ENCODE measurements at places on chromosomes 1 and 21.

DNA sequence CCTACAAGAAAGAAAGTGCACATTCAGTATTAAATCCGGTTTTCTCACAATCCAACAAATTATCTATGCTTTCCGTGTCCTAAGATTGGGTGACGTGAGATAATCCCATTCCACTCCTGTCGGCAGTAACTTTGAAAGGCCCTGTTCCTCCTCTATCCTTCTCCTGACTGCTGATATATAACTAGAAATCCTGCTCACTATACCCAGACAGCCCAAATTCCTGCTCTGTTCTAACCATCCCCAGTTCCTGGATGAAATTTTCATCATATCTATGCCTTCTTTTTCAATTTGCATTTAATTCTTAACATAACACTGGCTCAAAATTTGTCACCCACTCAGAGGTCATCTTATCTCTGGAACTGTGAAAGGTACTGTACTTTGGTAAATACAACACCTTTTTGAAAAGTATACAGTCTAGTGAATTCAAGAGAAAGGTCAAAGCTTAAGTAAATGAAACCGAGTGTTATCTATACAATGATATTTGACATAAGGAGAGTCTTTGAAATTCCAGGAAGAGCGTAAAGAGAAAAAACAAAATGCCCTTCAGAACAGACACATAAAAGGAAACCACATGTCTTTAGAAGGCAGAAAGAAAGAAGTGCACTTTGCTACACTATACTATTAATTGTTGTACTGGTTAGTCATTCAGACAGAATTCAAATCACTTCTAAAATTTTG lies 200.5 kb upstream of the NEGR1 start:
- DNase-seq = no peak

DNA sequence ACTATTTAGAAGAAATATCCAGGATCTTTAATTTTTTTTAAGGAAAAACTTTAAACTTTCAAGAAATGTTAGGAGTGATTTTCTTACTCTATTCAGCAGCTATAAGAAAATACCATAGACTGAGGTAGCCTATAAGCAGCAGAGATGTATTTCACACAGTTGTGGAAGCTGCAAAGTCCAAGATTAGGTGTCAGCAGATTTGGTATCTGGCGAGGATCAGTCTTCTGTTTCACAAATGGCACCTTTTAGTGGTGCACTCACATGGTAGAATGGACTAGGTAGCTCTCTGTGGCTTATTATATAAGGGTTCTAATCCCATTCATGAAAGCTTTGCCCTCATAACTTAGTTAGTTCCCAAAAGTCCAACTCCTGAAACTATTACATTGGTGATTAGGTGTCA lies 207.4 kb downstream of the NCAM2 start:
- no peak for DNase-seq

DNA sequence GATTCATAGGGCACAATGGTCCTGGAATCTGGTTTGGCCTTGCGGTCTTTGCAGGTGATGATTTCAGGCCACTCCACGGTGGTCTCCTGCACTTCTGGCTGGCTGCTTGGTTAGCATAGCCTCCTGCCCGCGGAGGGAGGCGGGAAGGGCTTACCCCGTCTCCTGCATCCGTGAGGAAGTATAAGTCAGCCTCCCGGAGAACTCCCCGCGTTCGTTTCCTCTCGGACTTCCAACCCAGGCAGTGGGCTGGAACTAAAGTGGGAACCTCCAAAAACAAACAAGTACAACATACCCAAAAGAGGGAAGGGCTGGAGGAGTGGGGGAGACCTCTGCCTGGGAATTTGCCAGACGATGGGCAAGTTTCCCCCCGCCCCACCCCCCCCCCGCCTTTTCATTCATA lies 939 bp upstream of the CCN1 start:
- no peak for DNase-seq

DNA sequence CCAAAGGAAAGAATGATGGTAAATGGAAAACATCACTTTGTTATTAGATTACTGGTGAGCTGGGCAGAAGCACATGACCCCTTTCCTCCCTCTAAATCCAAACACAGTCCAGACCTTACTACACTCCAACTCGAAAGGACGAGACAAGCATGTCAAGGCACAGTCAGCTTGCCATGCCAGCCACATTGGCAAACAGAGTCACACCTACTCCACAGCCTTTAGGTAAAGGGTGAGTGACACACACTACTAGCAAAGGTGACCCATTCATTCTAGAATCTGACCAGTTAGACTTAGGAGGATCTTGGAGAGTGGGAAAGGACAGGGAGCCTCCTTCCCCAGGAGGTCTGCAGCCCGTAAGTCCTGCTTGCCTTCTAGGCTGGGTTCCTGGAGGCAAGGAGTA lies 3.0 kb downstream of the SLC44A3 start:
- DNase-seq = no peak

GRCh38 chr1:56837244-56837939 lies 17.2 kb upstream of the C8A start:
- DNase-seq = peak; percentile 36

GRCh38 chr1:5911157-5911556 lies 81.1 kb downstream of the NPHP4 start:
- DNase-seq = no peak

DNA sequence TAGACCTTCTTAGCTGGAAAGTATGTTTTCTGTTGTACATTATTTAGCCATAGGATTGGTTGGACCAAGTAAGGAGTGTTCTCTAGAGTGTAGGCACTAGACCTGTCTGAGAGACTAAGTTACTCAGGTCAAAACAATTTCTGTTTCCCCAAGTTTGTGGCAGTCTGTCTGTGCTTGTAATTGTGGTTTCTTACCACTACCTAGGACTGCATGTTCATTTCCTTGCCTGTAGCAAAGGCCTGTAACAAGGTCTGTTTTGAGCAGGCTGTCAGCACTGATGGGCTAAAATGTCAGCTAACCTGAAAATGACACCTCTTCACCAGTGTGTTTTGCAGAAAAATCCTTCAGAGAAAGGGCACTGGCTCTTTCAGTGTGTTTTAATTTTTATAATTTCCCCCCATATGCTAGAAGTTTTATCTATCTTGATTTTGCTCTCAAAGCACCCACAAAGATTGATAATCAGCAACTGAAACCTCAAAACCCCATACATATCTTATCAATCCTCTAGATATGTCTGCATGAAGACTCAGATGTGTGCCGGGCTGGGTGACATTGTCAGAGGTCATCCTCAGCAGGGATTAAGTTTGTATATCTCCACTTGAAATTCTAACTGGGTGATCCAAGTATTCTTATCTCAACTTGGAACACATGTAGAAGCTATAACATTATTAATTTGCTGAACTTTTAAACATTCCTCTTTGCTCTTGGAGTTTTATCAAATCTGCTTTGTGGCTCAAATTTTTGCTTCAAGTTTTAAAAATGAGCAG lies 50.7 kb upstream of the ST6GALNAC3 start:
- no peak for DNase-seq

- no peak for DNase-seq
These were observed 14.6 kb upstream of the PARP1 start for GRCh38 chr1:226422478-226422877.

- DNase-seq = no peak
These were observed 47.6 kb downstream of the TYW3 start for GRCh38 chr1:74780594-74780993.

- no peak for DNase-seq
These were observed 255.3 kb downstream of the PDE4B start for GRCh38 chr1:66048011-66048410.

GRCh38 chr1:176605176-176605575 lies 142.2 kb downstream of the PAPPA2 start:
- no peak for DNase-seq

DNA sequence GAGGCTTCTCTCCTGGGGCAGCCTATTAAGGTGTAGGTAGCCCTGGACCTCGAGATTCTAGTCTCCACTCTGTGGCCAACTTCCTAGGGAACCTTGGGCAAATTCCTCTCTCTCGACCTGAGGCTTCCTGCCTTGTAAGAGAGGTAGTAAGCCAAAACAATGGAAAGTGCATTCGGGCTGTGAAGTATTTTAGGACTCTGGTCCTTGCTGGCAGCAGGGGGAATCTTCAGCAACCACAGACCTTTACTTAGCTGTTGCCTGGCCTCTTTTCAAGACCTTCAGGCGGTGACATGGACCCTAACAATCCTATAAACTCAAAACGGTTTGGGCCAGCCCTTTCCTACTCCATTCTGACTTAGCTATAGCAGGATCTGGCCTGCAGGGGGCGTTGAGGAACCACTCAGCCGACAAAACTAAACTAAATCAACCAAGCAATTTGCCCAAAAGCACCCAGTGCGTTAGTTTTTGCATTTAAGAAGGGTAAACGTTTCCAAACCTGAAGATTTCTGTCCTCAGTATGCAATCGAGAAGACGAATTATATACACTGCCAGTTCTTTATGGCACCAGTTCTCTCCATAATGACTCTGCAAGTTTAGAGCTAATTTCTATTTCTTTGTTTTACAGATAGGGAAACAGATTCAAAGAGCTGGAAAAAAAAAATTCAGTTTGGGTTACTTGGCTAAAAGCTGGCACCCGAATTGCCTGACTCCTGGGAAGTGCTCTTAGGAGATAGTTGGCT lies 10.9 kb upstream of the SESN2 start:
- no peak for DNase-seq

GRCh38 chr1:100713626-100714025 lies 5.9 kb upstream of the VCAM1 start:
- DNase-seq = no peak

GRCh38 chr21:37993071-37993470 lies 76.8 kb upstream of the KCNJ6 start:
- DNase-seq = no peak

- no peak for DNase-seq
These were observed 763 bp downstream of the AUNIP start for GRCh38 chr1:25858494-25858893.

DNA sequence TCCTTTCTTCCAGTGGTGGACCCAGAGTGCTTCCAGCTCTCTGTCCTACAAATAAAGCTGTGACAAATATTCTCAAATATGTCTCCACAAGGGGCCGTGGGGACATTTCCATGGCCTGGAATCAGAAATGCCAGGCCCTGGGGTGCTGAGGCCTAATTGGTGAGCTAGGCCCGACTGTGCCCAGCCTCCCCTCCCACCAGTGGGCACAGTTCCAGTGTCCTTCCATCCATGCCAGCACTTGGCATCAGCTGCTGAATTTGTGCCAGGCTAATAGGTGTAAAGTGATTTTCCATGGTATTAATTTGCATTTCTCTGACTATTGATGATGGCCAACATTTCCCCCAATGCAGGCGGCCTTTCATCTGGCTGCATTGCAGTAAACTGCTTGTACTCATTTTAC lies 48.5 kb upstream of the B3GALT5 start:
- no peak for DNase-seq

DNA sequence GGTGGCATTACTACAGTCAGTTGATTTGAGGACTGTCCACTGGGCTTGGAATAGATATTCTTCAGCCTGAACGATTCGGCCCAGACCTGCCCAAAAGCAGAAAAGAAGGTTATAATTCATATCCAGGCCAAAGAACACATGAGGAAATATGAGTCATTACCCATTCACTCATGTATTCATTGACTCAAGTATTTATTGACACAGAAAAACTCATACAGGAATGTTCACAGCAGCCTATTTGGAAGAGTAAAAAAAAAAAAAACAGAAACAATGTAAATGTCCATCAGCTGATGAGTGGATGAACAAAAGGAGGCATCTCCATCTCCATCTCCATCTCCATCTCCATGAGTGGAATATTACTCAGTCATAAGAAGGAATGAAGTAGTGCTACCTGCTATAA lies 15.9 kb downstream of the ZMYND12 start:
- DNase-seq = peak; percentile 74

DNA sequence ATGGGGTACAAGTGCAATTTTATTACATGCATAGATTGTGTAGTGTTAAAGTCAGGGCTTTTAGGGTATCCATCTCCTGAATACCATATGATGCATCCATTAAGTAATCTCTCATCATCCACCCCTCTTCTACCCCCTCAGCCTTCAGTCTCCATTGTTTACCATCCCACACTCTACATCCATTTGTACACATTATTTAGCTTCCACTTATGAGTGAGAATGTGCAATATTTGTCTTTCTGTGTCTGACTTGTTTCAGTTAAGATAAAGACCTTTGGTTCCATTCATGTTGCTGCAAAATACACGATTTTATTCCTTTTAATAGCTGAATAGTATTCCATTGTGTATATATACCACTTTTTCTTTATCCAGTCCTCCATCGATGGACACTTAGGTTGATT lies 222.5 kb upstream of the USP24 start:
- no peak for DNase-seq

DNA sequence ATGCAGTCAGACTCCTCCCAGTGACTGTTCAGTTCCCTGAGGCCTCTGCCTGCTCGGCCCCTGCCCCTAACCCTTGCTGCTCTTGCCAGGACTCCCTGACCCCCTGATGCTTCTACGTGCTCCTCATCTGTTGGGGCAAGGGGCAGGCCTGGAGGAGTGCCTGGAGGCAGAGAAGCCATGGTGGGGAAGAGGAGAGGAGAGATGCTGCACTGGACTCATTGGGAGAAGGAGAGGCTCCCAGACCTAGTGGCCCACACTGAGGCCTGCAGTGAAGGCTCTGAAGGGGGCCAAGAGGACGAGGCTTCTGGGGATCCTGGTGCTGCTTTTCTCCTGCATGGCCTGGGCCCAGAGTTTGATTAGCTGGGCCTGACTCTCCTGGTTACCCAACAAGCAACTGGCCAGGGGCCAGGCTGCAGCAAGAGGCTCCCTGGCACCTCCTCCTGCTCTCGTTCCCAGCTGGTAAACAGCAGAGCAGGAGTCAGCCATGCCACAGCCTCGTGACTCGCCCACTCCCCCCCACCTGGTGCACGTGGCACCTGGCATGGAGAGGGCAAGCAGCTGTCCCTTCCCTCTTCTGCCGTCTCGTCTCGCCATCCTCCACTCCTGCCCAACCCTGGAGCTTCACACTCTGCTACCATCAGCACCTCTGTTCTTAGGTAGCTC lies 847 bp upstream of the RORC start:
- DNase-seq = no peak

DNA sequence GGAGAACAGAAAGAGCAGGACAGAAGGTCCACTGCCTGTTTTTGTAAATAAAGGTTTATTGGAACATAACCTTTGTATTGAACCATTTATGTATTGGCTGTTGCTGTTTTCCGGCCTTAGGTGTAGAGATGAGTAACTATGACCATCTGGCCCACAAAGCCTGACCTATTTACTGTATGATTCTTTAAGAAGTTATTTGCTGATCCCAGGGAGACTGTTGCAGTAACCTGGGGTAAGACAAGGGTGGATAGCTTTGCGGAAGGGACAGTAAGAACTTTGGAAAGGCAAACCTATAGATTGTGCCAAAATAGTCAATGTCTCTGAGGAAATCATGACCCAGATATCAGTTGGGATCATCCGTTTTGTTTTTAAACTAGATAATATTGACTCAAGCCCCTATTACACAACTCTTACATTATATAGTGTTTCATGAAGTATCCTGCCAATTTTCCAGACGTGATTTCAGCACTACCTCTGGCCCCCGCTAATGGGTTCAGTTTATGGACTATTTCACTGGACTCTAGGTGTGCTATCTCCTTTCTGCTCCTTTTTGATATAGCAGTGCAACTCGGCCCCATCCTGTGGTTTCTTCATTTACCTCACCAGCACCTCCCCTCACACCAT lies 20.8 kb upstream of the TLCD4 start:
- DNase-seq = no peak

GRCh38 chr1:118118469-118118868 lies 66.6 kb downstream of the SPAG17 start:
- no peak for DNase-seq
